Astrocyte (in vitro differentiated cells and primary cell): ENCODE measurements at places on chromosomes 1 and 21. TPM values are rescaled to one million over a fixed set of nuclear protein-coding genes. Genes with fewer than 3 reads are reported as not detected.

DNA sequence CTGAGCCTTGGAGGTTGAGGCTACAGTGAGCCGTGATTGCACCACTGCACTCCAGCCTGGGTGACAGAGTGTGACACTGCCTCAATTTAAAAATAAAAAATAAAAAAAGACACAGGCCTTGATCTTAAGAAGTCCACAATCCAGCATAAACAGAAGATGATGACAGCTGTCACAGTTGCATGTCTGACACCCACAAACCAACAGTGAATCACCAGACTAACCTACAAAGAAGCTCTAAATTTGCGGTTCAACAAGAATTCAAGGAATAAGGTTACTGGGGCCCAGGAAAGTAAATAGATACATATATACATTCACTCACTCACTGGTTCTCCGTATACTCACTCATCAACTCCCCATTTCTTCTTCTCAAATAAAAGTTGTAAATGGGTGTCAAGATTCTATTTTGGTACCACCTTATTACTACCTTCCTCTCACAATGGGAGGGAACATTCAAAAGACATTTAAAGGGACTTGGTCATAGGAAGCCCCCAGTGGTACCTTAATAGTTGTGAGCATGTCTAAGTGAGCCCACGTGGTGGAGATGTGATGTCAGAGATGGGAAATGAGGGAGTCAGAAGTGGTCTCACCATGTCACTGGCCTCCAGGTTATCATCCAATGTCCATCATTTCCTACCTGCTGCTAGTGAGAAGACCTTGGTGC lies 66.9 kb upstream of the PRDX6 start:
- H3K4me3 ChIP-seq: no peak overlapping the region
- H3K4me1 ChIP-seq: peaks cover 22% of the 10 kb centered on the region
- H3K36me3 ChIP-seq: no peaks in the 10 kb centered on the region

DNA sequence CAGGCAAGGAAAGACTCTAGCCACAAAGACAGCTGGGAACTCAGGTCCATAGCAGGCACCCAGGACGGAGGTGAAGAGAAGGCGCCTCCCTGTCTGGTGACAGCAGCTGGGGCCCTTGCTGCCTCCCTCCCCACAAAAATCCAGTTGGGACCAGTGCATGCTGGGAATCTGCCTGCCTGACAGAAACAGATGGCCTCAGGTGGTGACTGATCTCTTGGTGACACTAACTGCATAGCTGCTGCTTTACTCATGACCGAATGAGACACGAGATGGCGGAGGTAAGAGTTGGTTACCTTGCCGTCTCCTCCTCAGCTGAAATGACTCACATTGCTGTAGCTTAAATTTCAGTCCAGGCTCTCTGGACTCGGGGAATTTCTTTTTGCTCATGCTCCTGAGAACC lies 130.3 kb downstream of the FGGY start:
- no peak overlapping the region for H3K27ac ChIP-seq
- H3K4me3 ChIP-seq: no peak overlapping the region
- DNase-seq: peak; percentile 77
- H3K27me3 ChIP-seq: no peaks in the 10 kb centered on the region
- H3K36me3 ChIP-seq: no peaks in the 10 kb centered on the region

DNA sequence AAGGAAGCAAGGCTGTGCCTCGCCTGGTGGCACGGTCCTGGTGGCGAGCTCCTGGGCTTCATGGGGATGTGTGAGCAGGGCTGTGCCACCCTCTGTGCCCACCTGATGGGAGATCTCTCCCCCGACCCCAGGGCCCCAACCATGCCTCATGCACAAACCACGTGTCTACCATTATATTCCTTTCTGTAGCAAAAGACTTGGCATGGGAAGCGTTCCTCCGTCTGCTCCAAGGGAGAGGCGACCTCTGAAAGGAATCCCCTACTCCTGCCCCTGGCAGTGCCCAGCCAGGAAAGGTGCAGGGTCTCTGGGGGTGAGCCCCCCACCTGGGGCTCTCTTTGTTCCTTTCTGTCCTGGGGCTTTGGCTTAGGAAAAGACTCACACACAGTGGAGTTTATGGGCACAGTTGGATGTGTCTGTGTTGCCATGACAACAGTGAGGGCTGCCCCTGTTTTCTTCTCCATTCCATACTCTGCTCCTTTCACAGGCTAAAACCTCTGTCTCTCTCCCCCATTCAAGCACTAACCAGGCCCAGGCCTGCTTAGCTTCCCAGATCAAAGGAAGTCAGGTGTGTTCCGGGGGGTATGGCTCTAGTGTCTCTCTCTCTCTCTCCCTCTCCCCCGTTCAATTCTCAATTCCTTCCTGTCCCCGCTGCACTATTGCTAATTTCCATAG lies 21.4 kb upstream of the LRRN2 start:
- no peak overlapping the region for H3K27ac ChIP-seq
- H3K27me3 ChIP-seq: peaks cover 21% of the 10 kb centered on the region
- peaks cover 3% of the 10 kb centered on the region for H3K4me1 ChIP-seq

DNA sequence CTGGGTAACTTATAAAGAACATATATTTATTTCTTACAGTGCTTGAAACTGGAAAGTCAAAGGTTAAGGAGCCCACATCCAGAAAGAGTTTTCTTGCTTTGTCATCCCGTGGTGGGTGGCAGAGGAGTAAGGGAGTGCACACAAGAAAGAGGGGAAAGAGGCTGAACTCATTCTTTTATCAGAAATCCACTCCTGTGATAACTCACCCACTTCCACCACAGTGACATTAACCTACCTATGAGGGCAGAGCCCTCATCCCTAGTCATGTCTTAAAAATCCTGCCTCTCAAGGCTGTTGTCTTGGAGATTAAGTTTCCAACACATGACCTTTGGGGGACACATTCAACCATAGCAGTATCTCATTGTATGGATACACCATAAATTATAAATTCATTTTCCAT lies 32.5 kb upstream of the RGS4 start:
- H3K4me3 ChIP-seq: no peak overlapping the region
- H3K36me3 ChIP-seq: no peaks in the 10 kb centered on the region
- peak overlapping the region; percentile 91 for H3K27ac ChIP-seq

GRCh38 chr1:89608319-89608983 lies 24.5 kb upstream of the LRRC8C start:
- H3K4me3 ChIP-seq: no peak overlapping the region
- H3K4me1 ChIP-seq: peaks cover 17% of the 10 kb centered on the region
- DNase-seq: peak; percentile 32
- H3K27me3 ChIP-seq: no peaks in the 10 kb centered on the region

DNA sequence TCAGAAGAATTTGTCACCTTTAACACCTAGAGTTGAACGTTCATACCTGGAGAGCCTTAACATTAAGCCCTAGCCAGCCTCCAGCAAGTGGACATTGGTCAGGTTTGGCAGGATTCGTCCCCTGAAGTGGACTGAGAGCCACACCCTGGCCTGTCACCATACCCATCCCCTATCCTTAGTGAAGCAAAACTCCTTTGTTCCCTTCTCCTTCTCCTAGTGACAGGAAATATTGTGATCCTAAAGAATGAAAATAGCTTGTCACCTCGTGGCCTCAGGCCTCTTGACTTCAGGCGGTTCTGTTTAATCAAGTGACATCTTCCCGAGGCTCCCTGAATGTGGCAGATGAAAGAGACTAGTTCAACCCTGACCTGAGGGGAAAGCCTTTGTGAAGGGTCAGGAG lies 52.3 kb downstream of the UBE4B start:
- no peaks in the 10 kb centered on the region for H3K27me3 ChIP-seq
- no peak for DNase-seq
- no peak overlapping the region for H3K27ac ChIP-seq
- no peak overlapping the region for H3K4me3 ChIP-seq
- no peaks in the 10 kb centered on the region for H3K36me3 ChIP-seq

DNA sequence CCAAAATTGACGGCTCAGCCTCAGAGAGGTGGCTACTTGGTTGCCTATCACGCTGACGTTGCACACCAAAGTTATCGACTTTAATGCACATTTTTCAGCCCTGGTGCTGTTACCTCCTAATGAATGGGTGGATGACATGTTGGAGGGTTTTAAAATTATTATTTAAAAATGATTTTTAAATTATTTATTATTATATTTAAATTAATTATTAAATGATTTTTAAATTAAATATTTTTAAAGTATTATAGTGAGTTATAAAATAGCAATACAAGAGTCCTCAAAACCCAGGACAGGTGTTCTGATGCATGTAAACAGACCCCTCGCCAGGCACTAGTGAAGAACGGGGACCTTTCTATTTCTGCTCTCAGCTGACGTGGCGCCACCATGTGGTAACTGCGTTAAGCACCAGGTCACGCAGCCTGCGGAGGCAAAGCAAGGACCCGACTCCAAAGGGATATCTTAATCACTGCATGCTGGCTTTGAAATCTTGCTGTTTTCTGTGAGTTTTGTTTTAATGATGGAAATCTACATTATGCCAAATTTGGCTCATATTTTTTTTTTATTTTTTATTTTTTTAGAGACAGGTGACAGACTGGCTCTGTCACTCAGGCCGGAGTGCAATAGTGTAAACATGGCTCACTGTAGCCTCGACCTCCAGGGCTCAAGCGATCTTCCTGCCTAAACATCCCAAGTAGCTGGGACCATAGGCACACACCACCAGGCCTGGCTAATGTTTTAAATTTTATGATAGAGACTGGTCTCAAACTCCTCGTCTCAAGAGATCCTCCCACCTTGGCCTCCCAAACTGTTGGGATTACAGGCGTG lies 22.6 kb downstream of the CASP9 start:
- no peak overlapping the region for H3K4me3 ChIP-seq
- H3K36me3 ChIP-seq: no peaks in the 10 kb centered on the region
- H3K27ac ChIP-seq: no peak overlapping the region
- H3K27me3 ChIP-seq: no peaks in the 10 kb centered on the region
- DNase-seq: peak; percentile 22

GRCh38 chr1:216612291-216612690 lies 110.9 kb downstream of the ESRRG start:
- no peak overlapping the region for H3K27ac ChIP-seq
- no peaks in the 10 kb centered on the region for H3K27me3 ChIP-seq
- no peaks in the 10 kb centered on the region for H3K4me1 ChIP-seq
- no peaks in the 10 kb centered on the region for H3K36me3 ChIP-seq
- no peak for DNase-seq
- no peak overlapping the region for H3K4me3 ChIP-seq

DNA sequence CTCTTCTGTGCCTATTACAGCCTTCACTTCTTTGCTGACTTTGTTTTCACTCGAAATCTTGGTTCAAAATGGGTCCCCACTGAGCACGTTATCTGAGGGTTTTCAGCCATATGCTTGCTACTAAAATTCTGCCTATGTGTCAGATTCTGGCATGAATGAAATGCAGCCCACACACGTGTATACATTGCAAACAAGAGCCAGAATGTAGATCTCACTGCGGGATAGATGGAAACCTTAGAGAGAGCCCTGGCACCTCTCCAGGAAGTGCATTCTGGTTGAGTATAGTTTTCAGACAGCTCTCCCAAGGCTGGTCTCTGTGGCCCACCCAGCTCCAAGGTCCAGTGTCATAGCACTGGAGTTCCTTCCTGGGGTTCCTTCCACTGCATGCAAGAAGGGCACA lies 234.7 kb upstream of the GJB5 start:
- no peak for DNase-seq
- H3K36me3 ChIP-seq: no peaks in the 10 kb centered on the region
- H3K4me3 ChIP-seq: no peak overlapping the region
- no peaks in the 10 kb centered on the region for H3K4me1 ChIP-seq

DNA sequence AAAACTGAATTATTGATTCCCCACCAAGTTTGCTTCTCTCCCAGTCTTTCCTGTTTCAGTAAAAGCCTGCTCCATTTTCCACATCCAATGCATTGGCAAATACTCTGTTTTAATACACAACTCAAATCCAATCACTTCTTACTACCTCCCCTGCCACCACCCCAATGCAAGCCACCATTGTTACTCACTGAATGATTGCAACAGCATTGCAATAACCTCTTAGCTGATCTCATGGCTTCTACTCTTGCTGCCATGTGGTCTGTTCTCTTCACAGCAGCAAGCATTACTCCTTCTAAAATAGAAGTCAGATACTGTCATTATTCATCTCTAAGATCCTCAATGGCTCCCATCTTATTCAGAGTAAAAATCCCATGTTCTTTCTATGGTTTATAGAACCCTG lies 123.4 kb downstream of the ATP6V1G3 start:
- no peak overlapping the region for H3K27ac ChIP-seq
- DNase-seq: no peak
- no peak overlapping the region for H3K4me3 ChIP-seq
- H3K4me1 ChIP-seq: no peaks in the 10 kb centered on the region

DNA sequence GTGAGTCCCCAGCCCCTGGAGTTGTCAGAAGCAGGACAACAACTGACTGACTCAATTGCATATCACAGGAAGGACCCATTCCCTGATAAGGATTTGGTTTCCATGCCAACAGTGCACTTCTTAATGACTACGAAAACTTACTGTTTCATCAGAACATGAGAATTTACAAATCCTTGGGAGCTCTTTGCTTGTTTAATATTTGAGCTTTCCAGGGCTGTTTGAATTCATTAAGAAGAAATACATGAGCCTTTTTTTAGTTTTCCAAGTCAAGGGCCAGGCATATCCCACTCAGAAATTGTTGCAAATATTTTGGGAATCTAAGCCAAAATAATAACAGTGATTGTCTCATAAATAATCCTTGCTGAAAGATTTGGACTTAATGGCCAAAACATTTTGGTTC lies 27.2 kb upstream of the COL24A1 start:
- no peaks in the 10 kb centered on the region for H3K27me3 ChIP-seq
- no peaks in the 10 kb centered on the region for H3K36me3 ChIP-seq
- H3K27ac ChIP-seq: no peak overlapping the region

- H3K36me3 ChIP-seq: no peaks in the 10 kb centered on the region
- H3K4me1 ChIP-seq: no peaks in the 10 kb centered on the region
- H3K27me3 ChIP-seq: peaks cover 40% of the 10 kb centered on the region
- no peak overlapping the region for H3K27ac ChIP-seq
- no peak overlapping the region for H3K4me3 ChIP-seq
Observed at GRCh38 chr21:42780617-42781016, 98.7 kb downstream of the WDR4 start.

DNA sequence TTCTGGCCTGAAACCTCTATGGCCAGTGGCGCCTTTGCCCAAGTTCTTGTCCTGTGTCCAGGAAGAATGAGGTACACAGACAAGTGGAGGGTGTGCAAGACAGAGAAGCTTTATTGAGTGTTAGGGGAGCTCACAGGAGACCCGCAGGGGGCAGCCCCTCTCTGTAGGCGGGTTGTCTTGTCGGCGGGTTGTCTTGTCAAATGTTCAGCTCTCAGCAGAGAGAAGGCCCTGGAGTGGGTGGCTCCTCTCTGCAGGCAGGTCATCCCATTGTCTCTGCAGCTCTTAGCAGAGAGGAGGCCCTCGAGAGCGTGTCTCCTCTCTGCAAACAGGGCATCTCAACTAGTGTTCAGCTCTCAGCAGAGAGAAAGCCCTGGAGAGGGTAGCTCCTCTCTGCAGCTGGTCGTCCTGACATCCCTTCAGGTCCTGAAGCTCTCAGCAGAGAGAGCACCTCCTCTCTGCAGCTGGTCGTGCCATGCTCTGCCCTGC lies 11.0 kb downstream of the COL6A2 start:
- no peak for DNase-seq
- H3K4me3 ChIP-seq: no peak overlapping the region
- H3K4me1 ChIP-seq: no peaks in the 10 kb centered on the region
- peaks cover 27% of the 10 kb centered on the region for H3K36me3 ChIP-seq
- no peak overlapping the region for H3K27ac ChIP-seq
- H3K27me3 ChIP-seq: no peaks in the 10 kb centered on the region

PLCH2 gene
- 2.0 and 2.2 TPM in 2 replicates for total RNA-seq

GSTM5 gene
- total RNA-seq: not detected in 2 replicates

ADAMTS5 gene
- total RNA-seq: 8.6 and 14.1 TPM in 2 replicates

ZBTB8B gene
- total RNA-seq: 0.12 and 0.18 TPM in 2 replicates

GRIK3 gene
- 0.12 and 0.16 TPM in 2 replicates for total RNA-seq
